CD4-positive, CD25-positive, alpha-beta regulatory T cell (primary cell): ENCODE measurements at places on chromosomes 4 and X. TPM values are rescaled to one million over a fixed set of nuclear protein-coding genes. Genes with fewer than 3 reads are reported as not detected.
A peak's percentile ranks its signal among the peaks of the same experiment; 100 is the strongest.

Gene TMEM31
- not detected for total RNA-seq

DNA sequence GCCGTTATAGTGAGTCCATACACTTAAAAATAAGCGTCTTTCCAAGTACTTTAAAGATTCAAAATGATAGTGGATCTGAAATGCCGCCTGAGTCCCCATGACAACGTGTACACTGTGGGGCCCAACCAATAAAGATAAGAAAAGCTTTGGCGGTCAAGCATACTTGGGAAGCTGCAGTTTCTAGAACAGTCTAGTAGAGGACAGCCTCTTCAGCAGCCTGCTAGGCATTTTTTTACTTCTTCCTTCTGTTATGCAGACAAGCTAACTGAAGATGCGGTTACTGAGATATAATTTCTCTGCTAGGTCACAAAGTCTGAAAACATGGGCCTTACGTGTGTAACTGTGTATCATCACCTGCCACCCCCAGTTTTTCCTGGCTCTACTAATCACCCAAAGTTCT is 402 bp upstream of the UPRT start:
- peak overlapping the region; percentile 91 for H3K27ac ChIP-seq
- DNase-seq, result no peak
- peaks cover 31% of the 10 kb centered on the region for H3K4me1 ChIP-seq
- no peaks in the 10 kb centered on the region for H3K36me3 ChIP-seq
- peak overlapping the region; percentile 87 for H3K4me3 ChIP-seq
- no peaks in the 10 kb centered on the region for H3K27me3 ChIP-seq

GRCh38 chr4:107806196-107806595 is 18.5 kb upstream of the SGMS2 start:
- peaks cover 6% of the 10 kb centered on the region for H3K27me3 ChIP-seq
- no peaks in the 10 kb centered on the region for H3K4me1 ChIP-seq
- no peaks in the 10 kb centered on the region for H3K36me3 ChIP-seq
- no peak overlapping the region for H3K4me3 ChIP-seq

DNA sequence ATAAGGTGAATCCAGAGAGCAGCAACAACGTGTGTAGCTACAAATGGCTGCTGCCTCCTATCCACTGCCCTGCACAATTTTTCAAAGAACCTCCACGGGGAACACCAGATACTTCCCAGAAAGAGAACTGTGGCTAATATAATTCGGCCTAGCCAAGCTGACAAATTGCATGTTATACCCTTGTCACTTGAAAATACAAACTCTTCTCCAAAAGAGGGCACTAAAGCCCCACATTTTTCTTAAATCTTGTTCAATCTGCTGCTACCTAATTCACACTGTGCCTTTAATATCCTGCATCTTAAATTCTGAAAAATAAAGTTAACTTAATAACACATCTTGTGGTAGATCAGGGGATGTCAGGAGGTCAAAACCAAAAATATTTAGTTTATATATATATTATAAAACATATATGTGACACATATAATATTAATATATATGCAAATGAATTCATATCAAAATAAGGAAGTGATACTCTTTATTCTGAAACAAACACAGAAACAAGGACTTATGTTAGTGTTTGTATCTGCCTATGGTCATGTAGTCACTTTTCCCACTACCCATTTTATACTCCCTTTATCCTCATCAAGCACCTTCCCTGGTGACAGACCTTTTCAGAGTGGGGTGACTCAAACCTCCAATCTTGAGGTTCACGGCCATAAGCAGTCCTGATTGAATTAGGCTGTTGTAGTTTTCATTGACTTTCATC is 24.1 kb downstream of the CT45A1 start:
- H3K27ac ChIP-seq, result no peak overlapping the region
- no peak overlapping the region for H3K4me3 ChIP-seq
- no peaks in the 10 kb centered on the region for H3K36me3 ChIP-seq
- H3K27me3 ChIP-seq, result no peaks in the 10 kb centered on the region
- H3K4me1 ChIP-seq, result no peaks in the 10 kb centered on the region

DNA sequence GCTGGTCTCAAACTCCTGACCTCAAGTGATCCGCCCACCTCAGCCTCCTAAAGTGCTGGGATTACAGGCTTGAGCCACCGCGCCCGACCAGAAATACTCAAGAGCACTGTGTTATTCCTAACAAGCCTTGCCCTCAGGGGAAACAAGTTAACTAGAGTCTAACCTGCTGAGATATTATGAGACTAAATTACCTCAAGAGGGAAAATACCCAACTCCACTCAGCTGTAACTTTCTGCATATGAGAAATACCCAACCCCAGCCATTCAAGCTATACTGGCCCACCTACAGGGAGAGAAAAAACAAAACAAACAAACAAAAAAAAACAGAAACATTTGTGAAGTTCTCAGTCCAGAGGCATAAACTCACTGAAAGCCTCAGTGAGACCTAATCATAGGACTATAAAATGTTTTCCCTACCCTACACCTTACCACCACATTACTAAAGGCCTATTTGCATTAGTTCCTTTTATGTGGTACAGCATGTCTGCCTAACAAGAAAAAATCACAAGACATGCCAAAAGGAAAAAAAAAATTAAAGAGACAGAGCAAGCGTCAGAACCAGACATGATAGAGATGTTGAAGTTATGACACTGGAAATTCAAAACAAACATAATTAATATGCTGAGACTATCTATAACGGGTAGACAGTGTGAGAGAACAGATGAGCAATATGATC is 876.0 kb downstream of the FSTL5 start:
- no peaks in the 10 kb centered on the region for H3K27me3 ChIP-seq
- no peak overlapping the region for H3K27ac ChIP-seq
- DNase-seq, result no peak
- H3K4me1 ChIP-seq, result no peaks in the 10 kb centered on the region
- H3K36me3 ChIP-seq, result no peaks in the 10 kb centered on the region

GRCh38 chr4:102585329-102585728 is 84.2 kb downstream of the NFKB1 start:
- H3K4me1 ChIP-seq, result peaks cover 33% of the 10 kb centered on the region
- no peak for DNase-seq
- peaks cover 43% of the 10 kb centered on the region for H3K36me3 ChIP-seq
